ENCODE measurements at places on chromosomes 16 and 17.

DNA sequence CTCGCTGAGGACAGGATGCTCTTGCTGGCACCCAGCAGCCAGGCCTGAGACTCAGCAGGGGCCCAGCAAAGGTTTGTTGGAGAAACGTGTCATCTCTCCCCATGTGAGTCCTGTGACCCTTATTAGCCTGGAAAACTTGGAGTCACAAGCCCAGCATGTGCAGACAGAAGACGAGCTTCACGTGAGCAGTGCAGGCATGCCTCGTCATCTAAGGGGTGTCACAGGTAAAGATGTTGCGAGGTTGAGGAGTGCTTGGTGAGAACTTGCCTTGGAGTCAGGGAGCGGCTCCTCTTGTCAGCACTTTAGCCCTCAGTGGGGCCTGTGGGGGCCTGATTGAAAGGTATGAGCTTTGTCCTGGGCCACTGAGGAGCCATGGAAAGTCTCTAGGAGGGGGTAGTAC lies 2.1 kb upstream of the CTRL start:
- no peak for DNase-seq

GRCh38 chr17:67841992-67842391 lies 16.7 kb downstream of the BPTF start:
- DNase-seq = no peak

DNA sequence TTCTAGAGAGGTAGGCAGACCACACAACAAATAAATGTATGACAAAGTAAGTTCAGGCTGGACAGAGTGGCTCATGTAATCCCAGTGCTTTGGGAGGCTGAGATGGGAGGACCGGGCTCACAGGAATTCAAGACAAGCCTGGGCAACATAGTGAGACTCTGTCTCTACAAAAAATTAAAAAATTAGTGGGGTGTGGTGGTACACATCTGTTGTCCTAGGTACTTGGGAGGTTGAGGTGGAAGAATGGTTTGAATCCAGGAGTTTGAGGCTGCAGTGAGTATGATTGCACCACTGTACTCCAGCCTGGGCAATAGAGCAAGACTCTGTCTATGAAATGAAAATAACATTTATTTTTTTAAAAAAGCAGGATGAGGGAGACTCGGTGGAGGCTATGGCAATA lies 18.5 kb downstream of the CHP2 start:
- no peak for DNase-seq

DNA sequence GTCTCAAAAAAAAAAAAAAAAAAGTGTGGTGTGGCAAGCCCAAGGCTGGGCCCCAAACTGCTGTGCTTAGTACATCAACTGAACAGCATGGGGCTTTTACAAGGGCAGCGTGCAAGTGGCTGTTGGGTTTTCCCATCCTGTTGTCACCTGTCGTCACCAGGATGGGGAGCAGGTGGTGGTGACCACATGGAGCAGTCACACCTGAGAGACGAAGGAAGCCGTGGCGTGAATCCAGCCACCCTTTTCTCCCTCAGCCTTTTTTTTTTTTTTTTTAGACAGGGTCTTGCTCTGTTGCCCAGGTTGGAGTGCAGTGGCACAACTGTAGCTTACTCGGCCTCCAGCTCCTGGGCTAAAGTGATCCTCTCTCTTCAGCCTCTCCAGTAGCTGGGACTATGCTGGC lies 4.1 kb upstream of the MRPL58 start:
- no peak for DNase-seq

- DNase-seq = no peak
Measured at GRCh38 chr17:3569534-3570137, 12.0 kb upstream of the TRPV3 start.

DNA sequence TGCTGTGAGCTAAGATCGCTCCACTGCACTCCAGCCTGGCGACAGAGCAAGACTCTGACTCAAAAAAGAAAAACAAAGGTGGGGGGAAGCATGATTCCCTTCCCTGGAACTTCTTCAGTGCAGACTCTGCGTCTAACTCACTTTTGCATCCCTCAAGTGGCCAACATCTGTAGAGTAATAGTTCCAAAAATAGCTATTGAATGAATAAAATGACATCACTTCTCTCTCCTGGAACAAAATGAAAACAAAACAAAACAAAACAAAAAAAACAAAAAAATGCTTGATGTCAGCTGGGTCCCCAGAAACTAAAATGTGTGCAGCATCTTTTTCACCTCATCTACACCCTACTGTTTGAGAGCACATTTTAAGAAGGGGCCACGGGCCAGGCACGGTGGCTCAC lies 197.7 kb upstream of the NOG start:
- DNase-seq = no peak

All from eye (tissue), 1 donor.